ENCODE measurements at places on chromosomes 1 and 21. TPM values are rescaled to one million over a fixed set of nuclear protein-coding genes. Genes with fewer than 3 reads are reported as not detected.
A peak's percentile ranks its signal among the peaks of the same experiment; 100 is the strongest.

DNA sequence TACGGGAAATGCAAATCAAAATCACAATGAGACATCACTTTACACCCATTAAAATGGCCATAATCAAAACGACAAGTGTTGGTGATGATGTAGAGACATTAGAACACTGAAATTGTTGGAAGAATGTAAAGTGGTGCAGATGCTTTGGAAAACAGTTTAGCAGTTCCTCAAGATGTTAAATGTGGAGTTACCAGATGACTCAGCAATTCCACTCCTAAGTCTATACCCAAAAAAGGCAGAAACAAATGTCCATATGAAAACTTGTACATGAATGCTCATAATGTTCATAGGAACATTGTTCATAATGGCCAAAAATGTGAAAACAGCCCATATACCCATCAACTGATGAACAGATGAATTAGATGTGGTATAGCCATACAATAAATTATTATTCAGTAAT lies 267.4 kb downstream of the KCNH1 start:
- no peaks in the 10 kb centered on the region for H3K4me1 ChIP-seq
- DNase-seq = no peak
- H3K27me3 ChIP-seq = peaks cover 14% of the 10 kb centered on the region
- no peak overlapping the region for H3K4me3 ChIP-seq
- peaks cover 12% of the 10 kb centered on the region for H3K36me3 ChIP-seq
- H3K27ac ChIP-seq = no peak overlapping the region

DNA sequence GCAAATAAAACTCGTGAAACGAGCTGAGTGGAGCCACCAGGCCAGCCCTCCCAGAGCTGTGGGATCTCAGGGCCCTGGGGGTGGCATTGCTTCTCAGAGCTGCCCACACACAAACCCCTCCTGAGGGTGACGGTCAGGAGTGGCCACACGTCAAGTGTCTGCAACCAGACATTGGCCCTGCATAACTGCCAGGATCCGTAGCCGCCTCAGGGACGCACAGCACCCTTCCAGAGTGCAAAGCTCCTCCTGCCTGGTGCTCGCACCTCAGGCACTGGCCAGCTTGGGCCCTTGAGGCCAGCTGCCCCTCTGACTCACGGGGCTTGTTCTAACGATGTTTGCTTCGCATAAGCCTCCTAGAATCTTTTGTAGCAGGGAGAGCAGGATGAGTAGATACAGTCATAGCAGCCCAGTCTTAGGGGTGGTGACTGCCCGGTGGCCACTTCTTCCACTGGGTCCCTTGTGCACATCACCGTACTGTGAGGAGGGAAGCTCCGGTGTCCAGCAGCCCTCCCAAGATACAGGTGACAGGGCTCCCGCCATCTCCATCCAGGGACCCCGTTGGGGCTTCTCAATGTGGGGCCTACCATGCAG lies 5.0 kb downstream of the WNT3A start:
- no peaks in the 10 kb centered on the region for H3K36me3 ChIP-seq
- no peak overlapping the region for H3K27ac ChIP-seq
- H3K27me3 ChIP-seq = peaks cover 50% of the 10 kb centered on the region
- peaks cover 25% of the 10 kb centered on the region for H3K4me1 ChIP-seq

DNA sequence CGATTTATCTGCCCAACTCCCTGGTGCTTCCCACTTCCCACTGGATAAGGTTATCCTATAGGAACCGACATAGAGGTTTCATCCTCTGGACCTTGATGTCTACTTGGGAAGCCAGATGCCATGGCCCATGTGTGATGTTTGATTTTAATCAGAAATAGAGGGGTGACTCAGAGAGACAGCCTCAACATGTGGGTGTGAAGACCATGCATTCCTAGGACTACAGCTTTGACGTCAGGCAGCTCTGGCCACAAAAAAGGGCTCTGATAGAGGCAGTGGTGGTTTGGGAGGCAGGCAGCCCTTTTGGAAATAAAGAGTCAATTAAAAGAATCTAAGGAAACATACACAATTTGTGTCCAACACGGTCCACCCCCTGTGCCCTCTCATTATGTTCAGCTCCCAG lies 5.2 kb upstream of the SH2D2A start:
- no peaks in the 10 kb centered on the region for H3K36me3 ChIP-seq
- H3K4me3 ChIP-seq = no peak overlapping the region
- no peak overlapping the region for H3K27ac ChIP-seq
- H3K4me1 ChIP-seq = peaks cover 4% of the 10 kb centered on the region

DNA sequence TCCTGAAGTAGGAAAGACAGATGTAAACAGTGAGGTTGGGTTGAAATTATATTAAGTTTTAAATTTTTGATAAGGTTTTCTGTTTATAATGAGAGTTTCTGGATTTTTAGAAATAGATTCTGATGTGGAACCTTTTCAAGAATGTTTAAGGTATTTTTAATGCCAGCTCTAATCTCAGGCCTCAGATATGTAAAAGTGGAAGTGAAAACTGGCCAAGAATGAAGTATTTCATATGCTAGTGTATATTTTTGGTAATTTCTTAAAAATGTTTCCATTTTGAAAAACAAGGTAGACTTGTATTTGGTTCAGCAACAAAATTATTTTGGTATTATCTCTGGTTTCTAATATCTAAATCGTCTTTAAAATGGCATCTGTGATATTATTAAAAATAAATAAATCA lies 14.4 kb downstream of the IFNAR1 start:
- peaks cover 12% of the 10 kb centered on the region for H3K36me3 ChIP-seq
- peak overlapping the region; percentile 88 for H3K27ac ChIP-seq
- peaks cover 51% of the 10 kb centered on the region for H3K4me1 ChIP-seq

DNA sequence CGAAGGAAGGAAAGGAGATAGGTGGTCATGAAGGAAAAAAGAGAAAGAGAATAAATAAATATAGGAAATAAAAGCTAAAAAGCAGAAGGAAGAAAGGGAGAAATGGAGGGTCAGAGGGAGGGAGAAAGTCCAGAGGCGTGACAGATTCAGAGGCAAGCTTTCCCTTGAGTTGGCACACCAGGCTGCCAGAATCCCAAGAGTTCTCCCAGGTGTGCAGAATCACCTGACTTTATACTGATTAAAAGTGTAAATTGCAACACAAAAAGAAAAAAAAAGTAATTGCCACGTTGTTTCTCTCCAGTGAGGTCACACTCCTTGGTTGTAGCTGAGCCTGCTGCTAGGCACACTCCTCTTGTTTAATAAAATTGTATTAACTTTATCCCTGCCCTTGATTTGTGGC lies 669.9 kb upstream of the PKN2 start:
- H3K27ac ChIP-seq = no peak overlapping the region
- no peak overlapping the region for H3K4me3 ChIP-seq
- H3K36me3 ChIP-seq = no peaks in the 10 kb centered on the region
- no peaks in the 10 kb centered on the region for H3K4me1 ChIP-seq
- no peak for DNase-seq

DNA sequence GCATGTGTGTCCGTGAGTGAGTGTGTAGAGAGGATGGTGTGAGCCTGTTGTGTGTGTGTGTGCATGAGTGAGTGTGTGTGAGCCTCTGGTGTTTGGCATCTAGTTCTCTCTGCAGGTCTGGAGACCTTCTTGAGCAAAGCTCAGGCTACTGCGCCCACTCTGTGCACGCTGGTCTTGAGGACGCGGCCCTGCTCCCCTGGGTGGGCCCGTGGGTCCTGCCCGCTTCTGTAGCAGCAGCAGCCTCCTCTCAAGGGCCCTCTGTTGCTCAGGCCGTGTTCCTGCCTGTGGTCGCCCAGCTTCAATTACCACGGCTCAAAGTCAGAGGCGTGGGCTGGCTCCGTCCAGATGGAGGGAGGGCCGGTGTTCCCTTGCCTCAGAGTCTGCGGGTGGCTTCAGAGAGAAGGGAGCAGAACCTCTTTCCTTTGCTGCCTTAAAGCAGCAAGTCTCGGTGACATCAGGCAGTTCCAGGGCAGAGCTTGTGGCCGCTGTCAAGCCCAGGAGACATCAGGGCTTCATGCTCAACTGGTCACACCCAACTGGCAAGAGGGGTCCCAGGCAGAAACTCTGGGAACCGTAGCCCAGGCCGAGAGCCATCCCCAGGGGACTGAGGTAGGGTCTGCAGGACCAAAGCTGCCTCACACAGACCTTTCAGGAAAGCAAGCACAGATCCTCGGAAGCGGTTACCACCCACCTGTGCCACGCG lies 270.6 kb upstream of the VAMP3 start:
- H3K27ac ChIP-seq = no peak overlapping the region
- H3K27me3 ChIP-seq = no peaks in the 10 kb centered on the region
- no peaks in the 10 kb centered on the region for H3K36me3 ChIP-seq
- no peak overlapping the region for H3K4me3 ChIP-seq
- no peak for DNase-seq
- no peaks in the 10 kb centered on the region for H3K4me1 ChIP-seq

- no peaks in the 10 kb centered on the region for H3K36me3 ChIP-seq
- H3K27ac ChIP-seq = peak overlapping the region; percentile 88
- DNase-seq = peak; percentile 48
- peak overlapping the region; percentile 94 for H3K4me3 ChIP-seq
- H3K27me3 ChIP-seq = peaks cover 15% of the 10 kb centered on the region
These were observed 22.9 kb upstream of the DISC1 start for GRCh38 chr1:231603598-231604275.

- DNase-seq = no peak
- H3K36me3 ChIP-seq = no peaks in the 10 kb centered on the region
- H3K27ac ChIP-seq = no peak overlapping the region
These were observed 36.4 kb downstream of the DDAH1 start for GRCh38 chr1:85428471-85429089.

DNA sequence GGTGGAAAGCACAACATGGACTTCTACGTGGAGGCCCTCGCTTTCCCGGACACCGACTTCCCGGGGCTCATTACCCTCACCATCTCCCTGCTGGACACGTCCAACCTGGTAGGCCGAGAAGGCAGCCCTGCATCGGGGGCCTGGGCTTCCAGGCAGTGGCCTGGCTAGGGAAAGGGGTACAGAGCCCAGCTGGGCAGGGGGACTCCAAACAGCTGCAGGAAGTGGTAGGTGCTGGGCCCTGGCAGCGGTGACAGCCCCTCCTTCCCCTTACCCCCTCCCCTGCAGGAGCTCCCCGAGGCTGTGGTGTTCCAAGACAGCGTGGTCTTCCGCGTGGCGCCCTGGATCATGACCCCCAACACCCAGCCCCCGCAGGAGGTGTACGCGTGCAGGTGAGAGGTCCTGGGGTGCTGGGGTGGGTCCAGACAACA lies 30.0 kb upstream of the PADI6 start:
- no peak overlapping the region for H3K4me3 ChIP-seq
- no peak for DNase-seq
- no peak overlapping the region for H3K27ac ChIP-seq

DNA sequence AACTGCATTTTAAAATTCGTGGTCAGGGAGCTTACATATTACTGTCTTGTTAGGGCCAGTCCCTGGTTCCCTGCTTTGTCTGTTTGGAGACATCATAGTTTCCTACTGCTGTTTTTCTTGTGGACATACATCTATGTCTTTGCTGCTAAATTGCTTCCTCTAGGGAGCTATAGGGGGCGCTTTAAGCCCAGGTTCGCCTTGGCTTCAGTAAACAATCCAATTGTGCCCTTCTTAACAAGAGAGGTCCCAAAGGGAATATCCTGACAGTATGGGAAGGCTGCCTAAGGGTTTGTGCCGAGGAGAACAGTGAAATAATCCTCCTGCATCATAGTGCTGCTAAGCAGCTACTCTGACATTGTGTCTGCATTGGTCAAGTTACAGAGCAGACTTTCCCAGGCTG lies 112.5 kb downstream of the USH2A start:
- H3K36me3 ChIP-seq = no peaks in the 10 kb centered on the region
- no peak overlapping the region for H3K4me3 ChIP-seq
- H3K27me3 ChIP-seq = no peaks in the 10 kb centered on the region
- no peak overlapping the region for H3K27ac ChIP-seq
- H3K4me1 ChIP-seq = no peaks in the 10 kb centered on the region
- DNase-seq = no peak

- no peaks in the 10 kb centered on the region for H3K36me3 ChIP-seq
- H3K27me3 ChIP-seq = no peaks in the 10 kb centered on the region
- no peaks in the 10 kb centered on the region for H3K4me1 ChIP-seq
- no peak overlapping the region for H3K4me3 ChIP-seq
These were observed 881.5 kb downstream of the BRINP3 start for GRCh38 chr1:189596197-189596596.

DNA sequence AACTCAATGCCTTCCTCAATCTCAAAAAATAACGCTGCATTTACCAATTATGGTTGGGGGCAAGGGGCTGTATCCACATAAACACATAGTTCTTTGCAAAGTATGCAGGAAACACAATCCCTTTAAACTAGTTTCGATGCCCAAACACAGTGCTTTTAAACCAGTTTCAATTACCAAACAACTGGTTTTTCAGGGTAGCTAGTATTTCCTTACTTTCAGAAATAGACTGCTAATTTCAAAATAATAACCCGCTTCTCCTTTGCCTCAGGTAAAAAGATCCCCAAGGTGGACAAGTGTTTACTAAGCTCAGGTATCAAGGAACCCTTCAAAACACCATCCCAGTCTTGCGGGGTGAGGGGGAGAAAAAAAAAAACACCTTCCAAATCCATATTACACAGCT lies 2.8 kb downstream of the SIPA1L2 start:
- no peaks in the 10 kb centered on the region for H3K36me3 ChIP-seq
- H3K27ac ChIP-seq = no peak overlapping the region
- no peak overlapping the region for H3K4me3 ChIP-seq
- H3K27me3 ChIP-seq = peaks cover 53% of the 10 kb centered on the region
- H3K4me1 ChIP-seq = peaks cover 14% of the 10 kb centered on the region

DNA sequence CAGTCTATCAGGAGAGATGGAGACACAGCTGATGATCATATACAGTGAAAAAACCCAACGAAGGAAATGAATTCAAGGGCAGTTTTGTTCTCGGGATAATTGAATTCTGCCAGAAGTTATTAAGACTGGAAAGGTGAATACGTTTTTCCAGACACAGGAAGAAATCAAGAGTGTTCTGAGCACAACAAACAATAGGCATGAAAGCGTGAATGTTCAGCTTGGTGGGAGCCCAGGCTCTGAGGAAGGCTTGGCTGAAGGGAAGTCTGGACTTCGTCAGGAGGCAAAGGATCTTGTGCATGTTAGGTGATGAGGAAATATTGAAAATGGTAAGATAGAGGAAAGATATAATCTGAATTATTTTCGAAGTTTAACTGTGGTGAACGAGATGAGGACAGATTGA lies 50.4 kb downstream of the CYYR1 start:
- no peaks in the 10 kb centered on the region for H3K36me3 ChIP-seq
- H3K27ac ChIP-seq = no peak overlapping the region
- no peak overlapping the region for H3K4me3 ChIP-seq
- H3K27me3 ChIP-seq = no peaks in the 10 kb centered on the region
- H3K4me1 ChIP-seq = no peaks in the 10 kb centered on the region
- DNase-seq = no peak

- peaks cover 11% of the 10 kb centered on the region for H3K27me3 ChIP-seq
- DNase-seq = no peak
- H3K27ac ChIP-seq = no peak overlapping the region
- no peak overlapping the region for H3K4me3 ChIP-seq
- H3K4me1 ChIP-seq = no peaks in the 10 kb centered on the region
These were observed 87.0 kb upstream of the BTG3 start for GRCh38 chr21:17699524-17700189.

NR1I3 gene
- polyA plus RNA-seq = not detected

RGS4 gene
- polyA plus RNA-seq = not detected

TDRD5 gene
- polyA plus RNA-seq = not detected

MAGI3 gene
- polyA plus RNA-seq = 0.22 TPM

CDK18 gene
- 0.40 TPM for polyA plus RNA-seq
